GM23248 (cell line): ENCODE measurements at places on chromosomes 13 and 19.

DNA sequence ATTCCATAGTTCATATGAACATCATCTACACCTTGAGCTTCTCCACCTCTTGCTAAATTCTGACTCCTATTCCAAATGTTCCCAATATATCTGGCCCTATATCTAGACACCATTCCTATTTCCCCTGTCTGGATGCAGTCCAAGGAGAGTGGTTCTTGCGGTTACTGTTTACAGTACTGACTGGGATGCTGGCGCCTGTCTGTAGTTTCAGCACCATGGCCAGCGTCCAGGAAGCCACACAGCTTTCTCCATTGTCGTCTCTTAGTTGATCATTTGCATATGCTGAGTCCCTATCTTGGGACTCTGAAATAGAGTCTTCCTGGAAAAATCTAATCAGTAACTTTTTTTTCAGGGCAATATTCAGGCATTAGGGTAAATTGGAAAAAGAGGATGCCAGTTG lies 14.9 kb downstream of the LAIR2 start:
- no peak overlapping the region for H3K27ac ChIP-seq
- H3K36me3 ChIP-seq, result no peaks in the 10 kb centered on the region
- no peak overlapping the region for H3K4me3 ChIP-seq
- H3K27me3 ChIP-seq, result no peaks in the 10 kb centered on the region

DNA sequence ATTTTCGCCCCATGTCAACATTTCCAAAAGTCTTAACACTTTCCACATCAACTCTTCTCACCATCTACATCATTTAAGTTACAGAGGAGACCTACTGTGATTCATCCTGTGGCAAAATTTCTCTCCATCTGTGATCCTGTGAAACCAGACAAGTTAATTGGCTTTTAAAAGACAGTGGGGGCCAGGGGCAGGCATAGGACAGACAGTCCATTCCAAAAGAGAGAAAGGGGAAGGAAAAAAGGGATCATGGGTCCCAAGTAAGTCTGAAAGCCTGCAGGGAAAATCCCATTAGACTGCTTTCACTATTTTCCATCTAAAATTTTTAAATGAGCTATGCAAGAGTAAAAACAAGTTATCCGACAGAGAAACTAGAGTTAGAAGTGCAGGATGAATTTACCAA lies 121.0 kb downstream of the MRPL57 start:
- H3K27me3 ChIP-seq, result no peaks in the 10 kb centered on the region
- peak; percentile 31 for DNase-seq
- peak overlapping the region; percentile 57 for H3K27ac ChIP-seq
- H3K4me3 ChIP-seq, result peak overlapping the region; percentile 87
- peaks cover 6% of the 10 kb centered on the region for H3K4me1 ChIP-seq
- H3K36me3 ChIP-seq, result no peaks in the 10 kb centered on the region

DNA sequence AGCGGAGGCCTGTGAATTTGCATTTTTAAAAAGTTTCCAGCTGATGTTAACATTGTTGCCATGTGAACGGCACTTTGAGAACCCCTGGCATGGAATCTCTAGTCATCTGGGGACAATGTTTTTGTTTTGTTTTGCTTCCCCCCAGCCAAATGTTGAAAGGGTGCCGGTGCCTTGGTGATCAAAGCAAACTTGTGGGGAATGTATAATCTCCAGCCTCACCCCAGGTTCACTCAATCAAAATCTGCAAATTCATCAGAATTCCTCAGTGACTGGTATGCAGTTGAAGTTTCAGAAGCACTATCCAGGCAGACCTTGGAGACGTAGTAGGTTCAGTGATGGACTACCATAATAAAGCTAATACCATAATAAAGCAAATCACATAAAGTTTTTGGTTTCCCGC lies 428.7 kb downstream of the MYO16 start:
- H3K27ac ChIP-seq, result no peak overlapping the region
- DNase-seq, result no peak
- no peak overlapping the region for H3K4me3 ChIP-seq
- no peaks in the 10 kb centered on the region for H3K36me3 ChIP-seq
- no peaks in the 10 kb centered on the region for H3K4me1 ChIP-seq

DNA sequence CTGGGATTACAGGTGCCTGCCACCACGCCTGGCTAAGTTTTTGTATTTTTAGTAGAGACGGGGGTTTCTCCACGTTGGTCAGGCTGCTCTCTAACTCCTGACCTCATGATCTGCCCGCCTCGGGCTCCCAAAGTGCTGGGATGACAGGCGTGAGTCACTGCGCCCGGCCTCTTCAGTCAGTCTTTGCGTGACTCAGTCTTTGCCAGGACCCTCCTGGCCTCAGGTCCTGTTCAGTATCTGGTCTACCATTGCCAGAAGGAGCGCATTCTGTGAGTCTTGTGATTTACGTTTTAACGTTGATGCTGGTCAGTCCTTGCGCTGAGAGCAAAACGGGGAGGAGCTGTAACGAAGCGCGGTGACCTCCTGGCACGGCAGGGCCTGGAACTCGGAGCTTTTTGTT lies 7.6 kb upstream of the HMG20B start:
- H3K4me3 ChIP-seq, result no peak overlapping the region
- H3K4me1 ChIP-seq, result no peaks in the 10 kb centered on the region
- DNase-seq, result no peak
- H3K27ac ChIP-seq, result no peak overlapping the region
- H3K27me3 ChIP-seq, result no peaks in the 10 kb centered on the region

GRCh38 chr19:57052081-57052480 lies 67.7 kb upstream of the USP29 start:
- no peak overlapping the region for H3K4me3 ChIP-seq
- no peaks in the 10 kb centered on the region for H3K4me1 ChIP-seq
- H3K27ac ChIP-seq, result no peak overlapping the region
- DNase-seq, result no peak

GRCh38 chr13:111993691-111994090 lies 73.3 kb upstream of the SOX1 start:
- no peak for DNase-seq
- H3K27ac ChIP-seq, result no peak overlapping the region
- no peaks in the 10 kb centered on the region for H3K36me3 ChIP-seq
- no peaks in the 10 kb centered on the region for H3K27me3 ChIP-seq

DNA sequence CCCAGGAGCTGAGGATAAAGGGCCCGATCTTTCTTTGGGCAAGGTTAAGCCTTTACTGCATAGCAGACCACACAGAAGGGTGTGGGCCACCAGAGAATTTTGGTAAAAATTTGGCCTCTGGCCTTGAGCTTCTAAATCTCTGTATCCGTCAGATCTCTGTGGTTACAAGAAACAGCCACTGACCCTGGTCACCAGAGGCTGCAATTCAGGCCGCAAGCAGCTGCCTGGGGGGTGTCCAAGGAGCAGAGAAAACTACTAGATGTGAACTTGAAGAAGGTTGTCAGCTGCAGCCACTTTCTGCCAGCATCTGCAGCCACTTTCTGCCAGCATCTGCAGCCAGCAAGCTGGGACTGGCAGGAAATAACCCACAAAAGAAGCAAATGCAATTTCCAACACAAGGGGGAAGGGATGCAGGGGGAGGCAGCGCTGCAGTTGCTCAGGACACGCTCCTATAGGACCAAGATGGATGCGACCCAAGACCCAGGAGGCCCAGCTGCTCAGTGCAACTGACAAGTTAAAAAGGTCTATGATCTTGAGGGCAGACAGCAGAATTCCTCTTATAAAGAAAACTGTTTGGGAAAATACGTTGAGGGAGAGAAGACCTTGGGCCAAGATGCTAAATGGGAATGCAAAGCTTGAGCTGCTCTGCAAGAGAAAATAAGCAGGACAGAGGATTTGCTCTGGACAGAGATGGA lies 8.4 kb upstream of the CEACAM19 start:
- H3K27me3 ChIP-seq, result no peaks in the 10 kb centered on the region
- peaks cover 48% of the 10 kb centered on the region for H3K36me3 ChIP-seq
- no peak overlapping the region for H3K4me3 ChIP-seq
- no peak overlapping the region for H3K27ac ChIP-seq
- DNase-seq, result no peak

DNA sequence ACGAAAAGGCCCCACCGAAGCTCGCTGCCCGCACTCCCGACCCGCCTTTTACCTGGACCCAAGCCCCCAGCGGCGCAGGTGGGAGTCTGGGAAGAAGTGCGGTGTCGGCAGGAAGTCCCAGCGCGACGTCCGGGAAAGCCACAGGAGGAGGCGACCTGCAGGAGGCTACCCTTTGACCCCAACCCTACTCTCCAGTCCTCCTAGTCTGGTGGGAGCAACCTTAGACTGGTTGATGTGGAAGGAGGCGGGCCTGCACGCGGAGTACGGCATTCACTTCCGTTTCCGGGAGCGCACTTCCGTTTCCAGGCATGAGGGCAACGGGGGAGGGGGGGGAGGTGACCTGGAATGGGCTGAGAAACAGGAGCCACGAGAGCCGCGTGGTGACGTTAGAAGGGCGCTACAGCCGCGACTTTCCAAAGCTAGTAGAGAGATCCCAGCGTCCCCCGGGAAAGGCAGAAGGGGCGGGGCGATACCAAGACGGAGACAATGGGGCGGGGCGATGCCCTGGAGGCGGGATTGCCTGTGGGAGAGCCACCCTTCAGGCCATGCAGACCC lies 28.5 kb downstream of the ZNF266 start:
- H3K36me3 ChIP-seq, result peaks cover 6% of the 10 kb centered on the region; the same call in 1 of the 2 replicates
- no peaks in the 10 kb centered on the region for H3K27me3 ChIP-seq
- peak overlapping the region; percentile 83 for H3K4me3 ChIP-seq
- 0 out of 2 replicates have a peak, but pooled peaks cover 6% of the 10 kb centered on the region for H3K4me1 ChIP-seq
- H3K27ac ChIP-seq, result peak overlapping the region; percentile 36

GRCh38 chr19:31537136-31537535 lies 187.9 kb upstream of the TSHZ3 start:
- no peak overlapping the region for H3K4me3 ChIP-seq
- no peaks in the 10 kb centered on the region for H3K4me1 ChIP-seq
- H3K36me3 ChIP-seq, result no peaks in the 10 kb centered on the region
- H3K27ac ChIP-seq, result no peak overlapping the region

GRCh38 chr19:20558571-20558970 lies 7.0 kb downstream of the ZNF737 start:
- H3K4me3 ChIP-seq, result no peak overlapping the region
- H3K27ac ChIP-seq, result no peak overlapping the region
- DNase-seq, result no peak
- H3K36me3 ChIP-seq, result peaks cover 22% of the 10 kb centered on the region

- no peak overlapping the region for H3K4me3 ChIP-seq
- H3K4me1 ChIP-seq, result no peaks in the 10 kb centered on the region
- H3K27me3 ChIP-seq, result no peaks in the 10 kb centered on the region
Observed at GRCh38 chr19:6012426-6013170, 34.7 kb upstream of the RANBP3 start.

DNA sequence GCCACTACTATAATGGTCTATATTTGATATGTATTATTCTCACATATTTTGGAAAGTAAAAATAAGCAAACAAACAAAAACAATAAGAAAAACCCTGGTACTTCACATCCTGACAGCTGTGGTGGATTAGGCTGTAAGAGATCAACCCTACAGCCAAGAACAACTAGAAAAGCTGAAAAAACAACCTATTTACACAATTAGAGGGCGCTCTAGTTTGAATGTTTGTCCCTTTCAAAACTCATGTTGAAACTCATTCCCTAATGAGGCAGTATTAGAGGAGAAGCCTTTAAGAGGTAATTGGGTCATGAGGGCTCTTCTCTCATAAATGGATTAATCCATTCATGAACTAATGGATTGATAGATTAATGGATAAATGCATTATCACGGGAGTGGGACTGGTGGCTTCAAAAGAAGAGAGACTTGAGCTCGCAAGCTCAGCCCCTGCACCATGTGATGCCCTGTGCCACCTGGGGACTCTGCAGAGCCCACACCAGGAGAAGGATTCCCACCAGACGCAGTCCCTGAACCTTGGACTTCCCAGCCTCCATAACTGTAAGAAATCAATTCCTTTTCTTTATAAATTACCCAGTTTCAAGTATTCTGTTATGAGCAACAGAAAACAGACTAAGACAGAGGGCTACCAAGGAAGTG lies 733.9 kb upstream of the ARGLU1 start:
- H3K27ac ChIP-seq, result no peak overlapping the region
- H3K27me3 ChIP-seq, result no peaks in the 10 kb centered on the region
- no peak overlapping the region for H3K4me3 ChIP-seq
- H3K36me3 ChIP-seq, result no peaks in the 10 kb centered on the region
- DNase-seq, result peak; percentile 29

GRCh38 chr19:6119031-6119430 lies 8.7 kb upstream of the RFX2 start:
- no peak overlapping the region for H3K27ac ChIP-seq
- no peaks in the 10 kb centered on the region for H3K36me3 ChIP-seq
- DNase-seq, result no peak
- H3K4me3 ChIP-seq, result no peak overlapping the region
- H3K4me1 ChIP-seq, result no peaks in the 10 kb centered on the region

GRCh38 chr13:50911081-50911631 lies 1.6 kb downstream of the RNASEH2B start:
- peak; percentile 39 for DNase-seq
- peak overlapping the region; percentile 89 for H3K4me3 ChIP-seq
- H3K27me3 ChIP-seq, result no peaks in the 10 kb centered on the region
- H3K36me3 ChIP-seq, result no peaks in the 10 kb centered on the region
- no peak overlapping the region for H3K27ac ChIP-seq
- H3K4me1 ChIP-seq, result peaks cover 32% of the 10 kb centered on the region

GRCh38 chr13:61276401-61276800 lies 139.2 kb downstream of the PCDH20 start:
- no peaks in the 10 kb centered on the region for H3K36me3 ChIP-seq
- no peak overlapping the region for H3K4me3 ChIP-seq
- no peaks in the 10 kb centered on the region for H3K27me3 ChIP-seq
- DNase-seq, result no peak
- H3K27ac ChIP-seq, result no peak overlapping the region

DNA sequence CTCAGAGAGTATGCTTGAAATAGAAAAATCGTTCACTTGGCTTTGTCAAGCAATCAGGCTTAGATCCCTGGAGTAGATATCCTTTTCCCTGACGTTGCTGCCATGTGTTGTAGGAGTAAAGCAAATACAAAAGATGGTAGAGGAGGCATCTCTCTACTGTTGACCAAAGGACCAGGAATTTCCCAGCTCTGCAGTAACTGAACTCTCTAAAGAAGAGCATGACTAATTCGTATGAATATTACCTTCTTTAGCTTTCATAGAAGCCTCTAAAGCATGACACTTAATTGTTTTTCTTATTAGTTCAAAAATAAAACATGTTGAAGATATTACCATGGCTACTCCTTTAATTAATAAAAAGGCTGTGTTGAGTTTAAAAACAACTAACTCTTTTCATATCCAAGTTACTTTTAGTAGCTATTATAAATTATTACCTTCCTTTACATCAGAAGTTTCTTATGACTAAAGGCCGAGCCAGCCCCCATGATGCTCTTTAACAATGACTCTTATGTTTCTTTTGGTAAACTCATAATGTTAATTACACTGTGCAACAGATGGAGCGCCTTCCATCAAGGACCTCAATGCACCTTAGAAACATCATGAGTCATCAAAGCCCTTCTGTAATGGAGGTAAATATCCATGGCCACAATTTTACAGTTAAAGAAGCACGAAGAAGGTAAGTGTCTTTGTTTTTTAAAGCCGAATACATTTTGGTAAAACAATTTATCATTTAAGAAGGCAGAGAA lies 352.4 kb downstream of the KLF5 start:
- no peaks in the 10 kb centered on the region for H3K27me3 ChIP-seq
- DNase-seq, result no peak
- H3K4me1 ChIP-seq, result no peaks in the 10 kb centered on the region

- no peaks in the 10 kb centered on the region for H3K27me3 ChIP-seq
- H3K4me1 ChIP-seq, result no peaks in the 10 kb centered on the region
- no peak overlapping the region for H3K4me3 ChIP-seq
Observed at GRCh38 chr13:65307056-65307455, 1923.1 kb downstream of the PCDH9 start.
